ENCODE measurements at places on chromosomes 2 and 18.

GRCh38 chr2:197145471-197146056 lies 165.0 kb downstream of the ANKRD44 start:
- no peak for DNase-seq

GRCh38 chr18:6731222-6731596 lies 1.7 kb downstream of the ARHGAP28 start:
- DNase-seq: peak; percentile 90

DNA sequence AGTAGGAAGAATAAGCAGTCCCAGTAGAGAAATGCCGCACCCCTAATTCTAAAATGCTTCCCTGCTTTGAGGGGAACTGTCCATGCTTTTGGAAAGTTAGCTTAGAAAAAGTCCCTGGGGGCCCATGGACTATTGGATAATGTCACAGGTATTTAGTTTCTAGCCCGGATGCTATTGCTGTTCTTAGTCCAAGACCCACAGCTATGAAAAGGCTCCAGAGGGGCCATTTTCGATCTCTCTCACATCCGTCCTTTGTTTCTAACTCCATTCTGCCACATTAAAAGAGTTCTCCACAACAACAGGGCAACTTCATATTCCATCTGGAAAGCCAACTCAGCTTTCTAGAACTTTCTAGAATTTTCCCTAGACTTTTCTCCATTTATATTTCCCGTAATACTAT lies 47.2 kb downstream of the MGAT4A start:
- DNase-seq: no peak

DNA sequence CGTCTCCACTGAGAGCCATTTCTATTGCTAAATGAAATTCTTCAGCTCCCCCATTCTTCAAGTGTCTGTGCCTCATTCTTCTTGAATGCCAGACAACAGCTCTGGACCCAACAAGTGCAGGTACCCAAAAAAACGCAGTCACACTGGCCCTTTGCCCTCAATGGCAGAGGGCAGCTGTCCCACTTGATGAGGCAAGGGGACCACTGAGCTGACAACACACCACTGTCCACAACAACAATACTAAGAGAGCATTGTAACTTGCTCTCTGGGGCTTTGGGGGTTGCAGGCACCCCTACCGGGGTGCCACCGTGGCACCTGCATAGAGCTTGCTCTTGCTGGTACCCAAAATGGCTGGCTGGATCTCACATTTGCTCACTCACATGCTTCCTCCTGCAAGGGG lies 827.0 kb upstream of the DDX18 start:
- no peak for DNase-seq

GRCh38 chr2:105504459-105504858 lies 105.6 kb upstream of the FHL2 start:
- no peak for DNase-seq

- DNase-seq: no peak
Observed at GRCh38 chr2:119732601-119733164, 27.0 kb upstream of the PTPN4 start.

- no peak for DNase-seq
Observed at GRCh38 chr2:51575181-51575580, 543.2 kb upstream of the NRXN1 start.

GRCh38 chr2:127046579-127046978 lies 60.4 kb downstream of the BIN1 start:
- DNase-seq: no peak

DNA sequence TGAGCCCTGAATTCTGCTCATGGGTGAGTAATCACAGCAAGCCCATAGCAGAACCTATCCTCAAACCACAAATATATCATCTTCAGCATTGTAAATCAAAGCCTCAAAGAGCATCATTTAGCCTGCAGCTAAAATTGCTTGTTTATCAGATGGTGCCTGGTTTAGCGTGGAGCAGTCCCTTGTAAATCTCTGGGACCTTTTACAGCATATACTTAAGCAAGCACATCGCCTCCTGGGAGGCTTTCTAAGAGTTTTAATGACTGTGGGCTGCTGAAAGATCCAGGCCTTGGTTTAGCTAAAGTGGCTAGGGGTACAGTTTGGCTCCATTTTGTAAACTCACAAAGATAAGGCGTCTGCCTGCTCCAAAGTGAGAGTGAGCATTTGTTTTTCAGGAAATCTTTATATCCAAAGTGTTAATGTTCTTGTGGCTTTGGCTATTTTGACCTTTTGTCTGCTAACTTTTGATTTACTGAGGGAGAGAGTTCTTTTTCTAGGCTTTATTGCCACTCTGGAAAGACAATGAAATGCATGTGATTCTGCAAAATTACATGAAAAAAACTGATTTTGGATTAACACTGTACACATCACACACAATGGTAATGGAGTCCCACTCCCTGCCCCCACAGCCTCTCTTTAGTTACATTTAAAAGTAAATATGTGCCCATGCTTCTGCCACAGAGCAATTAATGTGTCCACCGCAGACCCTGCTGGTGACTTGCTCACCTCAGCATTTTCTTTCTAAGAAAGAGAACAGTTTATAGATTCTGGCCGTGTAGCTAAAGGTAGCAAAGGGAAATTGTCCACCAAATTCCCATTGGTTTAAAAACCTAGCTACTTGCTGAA lies 194.8 kb downstream of the LNPK start:
- no peak for DNase-seq

DNA sequence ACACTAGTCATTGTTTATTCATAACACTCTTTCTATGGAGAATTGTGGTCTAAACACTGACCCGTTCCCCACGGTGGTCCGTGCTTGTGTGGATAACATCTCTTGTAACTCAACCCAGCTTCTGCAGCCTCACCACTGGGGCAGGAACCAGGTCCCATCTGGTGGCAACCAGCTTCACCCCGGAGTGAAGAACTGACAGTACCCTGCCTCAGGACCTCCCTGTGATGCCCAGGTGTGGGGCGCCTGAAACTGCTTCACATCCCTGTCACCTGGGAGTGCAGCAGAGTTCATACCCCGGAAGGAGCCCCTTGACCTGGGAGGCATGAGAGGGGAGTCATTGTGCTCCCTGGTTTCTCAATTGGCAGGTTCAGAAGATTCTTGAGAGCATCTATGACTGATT lies 81.1 kb downstream of the LONRF2 start:
- no peak for DNase-seq

DNA sequence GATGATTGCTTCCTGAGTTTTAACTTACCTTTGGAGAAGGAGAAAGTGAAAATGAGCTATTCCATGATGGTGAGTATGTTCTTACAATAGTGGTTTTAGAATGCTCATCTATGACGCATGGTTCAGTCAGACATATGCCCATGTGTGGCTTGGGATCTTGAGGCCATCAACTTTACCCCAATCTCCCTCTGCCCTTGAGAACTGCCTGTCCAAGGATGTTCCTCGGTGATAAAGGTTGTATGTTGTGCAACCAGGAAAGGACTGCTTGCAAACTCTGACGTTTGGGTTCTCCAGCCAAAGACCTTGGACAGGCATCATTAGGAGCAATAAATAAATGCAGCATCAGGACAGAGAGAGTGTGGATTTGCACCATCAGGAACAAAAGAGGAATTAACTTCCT lies 165.0 kb downstream of the ZEB2 start:
- no peak for DNase-seq

DNA sequence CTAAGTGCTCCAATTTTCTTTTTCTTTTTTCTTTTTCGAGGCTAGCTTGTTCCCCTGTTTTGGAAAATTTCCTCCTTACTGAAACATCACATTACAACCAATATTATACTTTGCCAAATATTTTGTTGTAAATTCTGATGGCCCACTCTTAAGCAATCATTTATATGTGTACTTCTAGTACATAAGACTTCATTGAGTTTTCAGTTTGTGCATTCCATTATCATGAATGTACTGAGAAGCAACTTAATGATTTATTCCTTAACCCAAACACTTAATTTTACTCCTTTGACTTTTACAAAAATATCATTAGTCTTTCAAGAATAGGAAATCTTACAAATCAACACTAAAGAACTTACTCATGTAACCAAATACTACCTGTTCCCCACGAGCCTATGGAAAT lies 242.4 kb downstream of the ARHGAP15 start:
- no peak for DNase-seq

DNA sequence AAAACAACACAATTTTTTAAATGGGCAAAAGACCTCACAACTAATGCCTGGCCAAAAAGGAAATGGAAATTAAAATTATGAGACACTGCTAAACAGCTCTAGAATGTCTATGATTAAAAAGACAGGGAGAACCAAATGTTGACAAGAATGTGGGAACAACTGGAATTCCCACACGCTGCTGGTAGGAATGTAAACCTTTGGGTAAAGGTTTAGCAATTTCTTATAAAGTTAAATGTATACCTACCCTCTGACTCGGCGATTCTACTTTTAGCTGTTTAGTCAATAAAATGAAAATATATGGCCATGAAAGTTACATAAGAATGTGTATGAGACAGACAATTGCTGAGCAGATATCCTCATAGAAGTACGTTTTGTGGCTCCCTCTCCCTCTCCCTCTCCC lies 60.9 kb downstream of the ATF2 start:
- DNase-seq: no peak

DNA sequence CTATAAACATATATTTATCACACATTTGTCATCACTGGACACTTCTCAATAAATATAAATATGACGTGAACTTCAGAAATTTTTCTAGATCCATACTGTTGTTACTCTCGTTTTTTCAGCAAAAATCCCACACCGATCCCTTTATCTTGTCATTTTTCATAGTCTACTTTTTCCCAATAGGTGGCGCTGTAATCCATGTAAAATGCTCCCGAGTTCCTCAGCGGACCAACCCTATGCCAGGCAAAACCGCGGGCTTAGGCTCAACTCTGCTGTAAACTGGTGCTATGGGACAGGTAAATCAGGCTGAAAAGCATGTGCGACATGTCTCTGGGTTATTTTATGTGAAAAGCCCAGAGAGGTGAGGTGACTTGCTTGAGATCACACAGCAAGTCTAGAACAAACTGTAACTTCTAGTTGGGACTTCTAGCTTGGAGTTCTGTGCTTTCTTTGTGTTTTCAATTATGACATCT lies 104.0 kb downstream of the COBLL1 start:
- peak; percentile 70 for DNase-seq

GRCh38 chr2:27730261-27730662 lies 41.3 kb upstream of the MRPL33 start:
- no peak for DNase-seq

- no peak for DNase-seq
Observed at GRCh38 chr2:54904836-54905235, 145.4 kb downstream of the RTN4 start.

- peak; percentile 52 for DNase-seq
Observed at GRCh38 chr2:196586511-196586991, 53.0 kb upstream of the CCDC150 start.

DNA sequence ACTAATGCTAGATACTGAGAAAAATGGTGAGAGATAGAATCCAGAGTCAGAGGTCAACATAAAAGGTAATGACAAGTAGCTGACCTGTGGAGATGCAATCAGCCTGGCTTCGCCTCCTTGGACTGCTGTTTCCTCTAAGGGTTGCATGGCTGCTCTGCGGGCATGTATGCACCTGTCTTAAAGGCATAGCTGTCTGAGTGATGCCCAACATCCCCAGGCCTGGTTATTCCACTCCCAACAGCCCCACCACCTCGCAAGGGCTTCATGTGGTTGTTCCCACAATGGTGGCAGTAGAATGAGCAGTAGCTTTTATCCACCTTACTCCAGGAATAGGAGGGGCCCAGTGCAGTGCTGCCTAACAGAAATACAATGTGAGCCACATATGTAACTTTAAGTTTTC lies 69.7 kb upstream of the ALK start:
- DNase-seq: no peak

GRCh38 chr2:168475636-168476035 lies 19.6 kb downstream of the CERS6 start:
- DNase-seq: no peak

DNA sequence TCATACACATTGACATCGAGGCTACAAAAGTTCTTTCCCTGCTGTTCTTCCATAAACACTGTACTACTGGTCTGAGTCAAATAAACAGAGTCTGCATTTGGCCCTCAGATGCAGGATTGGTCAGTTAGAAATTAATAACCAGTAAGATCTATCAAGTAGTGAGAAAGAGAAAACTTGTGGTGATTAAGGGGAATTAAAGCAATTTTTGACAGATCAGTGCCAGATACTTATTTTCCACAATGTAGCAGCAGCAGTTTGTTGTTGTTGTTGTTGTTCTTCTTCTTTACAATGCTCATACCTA lies 85.0 kb downstream of the IKZF2 start:
- no peak for DNase-seq

- DNase-seq: no peak
Observed at GRCh38 chr2:101041413-101041812, 39.3 kb downstream of the RPL31 start.

DNA sequence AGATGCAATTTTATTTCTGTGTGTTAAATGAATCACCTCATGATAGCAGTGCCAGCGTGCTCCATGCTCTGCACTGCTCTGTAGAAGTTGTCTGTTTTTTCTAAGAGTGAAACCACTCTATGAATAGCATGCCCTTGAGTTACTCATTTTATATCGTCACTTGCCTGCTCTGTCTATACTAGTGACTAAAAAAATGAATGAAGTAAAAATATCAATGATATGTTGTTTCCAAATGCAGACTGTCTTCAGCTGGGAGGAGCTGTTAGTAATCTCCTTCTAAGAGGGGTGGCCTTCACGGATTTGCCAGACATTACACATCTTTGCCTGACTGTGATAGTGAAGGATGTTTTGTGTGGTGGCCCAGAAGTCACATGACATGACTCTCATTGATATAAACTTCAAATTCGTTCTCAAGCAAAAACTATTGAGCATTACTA lies 852.1 kb downstream of the CNTNAP5 start:
- no peak for DNase-seq

DNA sequence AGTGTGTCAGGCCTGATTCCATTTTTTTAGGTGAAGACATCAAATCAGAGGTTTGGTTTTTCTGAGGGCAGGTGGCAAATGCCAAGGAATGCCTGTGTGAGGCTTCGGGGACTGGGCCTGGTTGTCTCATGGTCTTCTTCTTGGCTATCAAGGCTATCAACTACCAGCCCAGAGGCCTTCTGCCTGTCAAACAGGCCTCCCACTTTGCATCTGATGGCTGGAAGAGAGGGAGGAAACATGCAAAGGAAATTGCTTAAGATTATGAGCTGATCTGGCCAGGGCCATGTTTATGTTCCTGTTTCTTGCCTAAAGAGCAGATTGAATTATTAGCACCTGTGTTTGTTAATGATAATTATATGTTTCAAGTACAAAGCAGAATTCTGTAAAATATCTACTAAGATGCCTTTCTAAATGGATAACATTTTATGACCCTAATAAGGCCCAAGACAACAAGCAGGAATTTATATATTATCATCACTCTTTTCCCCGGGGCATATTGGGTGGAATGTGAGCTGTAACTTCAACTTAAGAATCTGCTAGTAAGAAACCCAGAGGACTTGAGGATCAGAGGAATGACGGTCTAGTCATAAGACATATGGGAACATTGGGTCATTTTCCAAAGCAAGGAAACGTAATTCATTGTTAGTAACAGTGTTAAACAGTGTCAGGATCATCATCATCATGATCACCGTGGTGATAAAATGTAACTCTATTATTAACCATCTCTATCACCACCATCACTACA lies 123.2 kb downstream of the LYPD6B start:
- no peak for DNase-seq

- no peak for DNase-seq
Observed at GRCh38 chr18:74522635-74523548, 11.4 kb upstream of the CNDP1 start.

- no peak for DNase-seq
Observed at GRCh38 chr2:54206596-54206995, 49.4 kb downstream of the TSPYL6 start.
